ENCODE measurements at places on chromosomes 12 and 14.

DNA sequence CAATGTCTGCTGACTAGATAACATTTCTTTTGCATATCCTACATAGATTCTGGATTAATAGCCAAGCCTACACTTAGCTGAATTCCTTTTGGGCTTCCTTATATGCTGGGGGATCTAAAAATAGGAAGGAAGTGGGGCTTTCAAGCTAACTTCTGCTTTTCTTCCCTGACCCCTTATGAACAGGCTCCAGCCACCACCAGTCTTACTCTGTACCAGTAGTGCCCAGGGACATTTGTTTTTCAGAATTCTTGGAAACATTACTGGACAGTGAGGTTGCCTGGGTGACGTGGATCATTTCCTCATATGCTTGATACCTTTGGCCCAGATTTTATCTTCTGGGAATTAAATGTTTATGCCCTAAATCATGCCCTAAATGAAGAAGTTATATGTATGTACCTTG is 55.9 kb upstream of the SRRM4 start:
- DNase-seq: no peak

DNA sequence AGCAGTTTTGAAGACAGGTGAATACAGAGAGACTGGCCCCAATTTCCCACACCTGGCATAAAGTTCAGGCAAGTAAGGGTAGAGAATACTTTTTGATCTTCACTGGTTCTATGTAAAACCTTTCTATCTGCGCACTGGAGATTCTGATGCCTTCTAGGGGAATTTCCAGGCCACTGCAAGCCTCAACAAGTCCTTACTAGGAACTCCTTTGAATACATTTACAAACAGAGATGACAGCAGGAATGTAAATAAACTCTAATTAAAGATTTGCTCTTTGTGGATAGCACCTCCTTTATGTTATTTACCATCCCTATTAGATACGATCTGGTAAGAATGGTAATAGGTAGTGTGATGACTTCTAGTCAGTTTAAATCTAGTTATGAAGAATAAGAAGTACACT is 69.2 kb downstream of the NTN4 start:
- no peak for DNase-seq

DNA sequence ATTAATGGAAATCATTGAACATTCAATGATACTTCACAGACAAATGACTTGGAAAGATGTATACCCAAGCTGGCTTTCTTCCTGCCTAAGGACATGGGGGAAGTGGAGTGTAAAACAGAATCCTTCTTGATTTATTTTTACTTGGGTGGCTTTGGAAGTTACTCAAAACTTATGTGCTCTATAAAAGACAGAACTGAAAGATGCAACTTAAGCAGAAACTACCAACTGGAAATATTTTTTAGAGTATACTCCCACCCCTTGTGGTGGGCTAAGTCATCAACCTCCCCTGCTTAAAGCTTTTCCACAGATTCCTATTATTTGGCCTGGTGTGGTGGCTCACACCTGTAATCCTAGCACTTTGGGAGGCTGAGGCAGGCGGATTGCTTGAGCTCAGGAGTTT is 126.0 kb upstream of the ATP2B1 start:
- DNase-seq: no peak

DNA sequence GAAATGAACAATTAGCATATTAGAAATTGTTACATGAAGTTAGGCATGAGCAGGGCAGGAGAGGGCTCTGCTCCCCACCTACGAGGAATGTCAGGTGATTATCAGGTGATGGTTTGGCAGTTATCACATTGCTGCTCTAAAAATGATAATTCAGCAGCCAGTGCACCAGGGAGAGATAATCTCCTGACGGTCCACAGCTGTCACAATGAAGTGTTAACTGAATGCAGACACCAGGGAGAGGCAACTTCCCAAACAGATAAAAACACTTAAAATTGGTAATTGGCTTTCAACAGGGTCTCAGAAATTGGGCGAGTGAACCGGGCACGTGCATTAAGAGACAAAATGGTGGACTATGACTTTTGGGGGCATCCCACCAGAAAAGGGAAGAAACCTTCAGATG is 176.0 kb downstream of the GRIP1 start:
- DNase-seq: no peak

DNA sequence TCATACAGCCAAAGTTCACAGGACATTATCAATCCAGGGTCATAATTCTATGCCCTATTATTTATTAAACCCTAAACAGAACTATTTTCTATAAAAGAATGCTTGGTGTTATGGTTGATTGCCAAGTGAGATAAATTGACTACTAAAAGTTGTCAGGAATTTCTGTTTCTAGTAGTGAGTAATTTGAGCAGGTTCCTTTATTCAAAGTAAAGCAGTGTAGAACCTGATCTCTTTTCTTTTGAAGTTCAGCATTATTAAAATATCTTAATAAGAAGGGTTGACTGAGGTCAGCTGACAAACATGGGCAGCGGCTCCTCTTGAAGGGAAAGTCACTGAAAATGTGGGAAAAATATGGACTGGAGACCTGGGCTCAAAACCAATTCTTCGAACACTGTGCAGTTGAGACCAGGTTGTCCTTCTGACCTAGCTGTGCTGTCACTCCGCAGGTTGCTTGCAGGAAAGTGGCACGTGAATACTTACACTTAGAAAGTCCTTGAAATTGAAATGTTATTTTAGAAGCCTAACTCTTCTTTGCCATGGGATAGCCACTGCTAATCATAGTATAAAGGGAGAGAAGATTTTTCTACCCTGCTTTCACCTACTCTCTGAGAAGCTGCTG is 141.0 kb downstream of the RASSF9 start:
- no peak for DNase-seq

- no peak for DNase-seq
These were observed 4.2 kb upstream of the C1QL4 start for GRCh38 chr12:49340971-49341776.

- DNase-seq: no peak
These were observed 25.6 kb downstream of the MNAT1 start for GRCh38 chr14:60760209-60760608.

GRCh38 chr12:69901221-69901905 is 76.3 kb downstream of the MYRFL start:
- no peak for DNase-seq

GRCh38 chr14:61690982-61691381 is 4.3 kb upstream of the HIF1A start:
- no peak for DNase-seq

- DNase-seq: no peak
These were observed 607.5 kb downstream of the SLC6A15 start for GRCh38 chr12:84305144-84305543.

GRCh38 chr12:113462117-113462774 is 9.4 kb downstream of the LHX5 start:
- DNase-seq: peak; percentile 70

GRCh38 chr12:79591988-79592387 is 98.8 kb downstream of the PAWR start:
- no peak for DNase-seq

DNA sequence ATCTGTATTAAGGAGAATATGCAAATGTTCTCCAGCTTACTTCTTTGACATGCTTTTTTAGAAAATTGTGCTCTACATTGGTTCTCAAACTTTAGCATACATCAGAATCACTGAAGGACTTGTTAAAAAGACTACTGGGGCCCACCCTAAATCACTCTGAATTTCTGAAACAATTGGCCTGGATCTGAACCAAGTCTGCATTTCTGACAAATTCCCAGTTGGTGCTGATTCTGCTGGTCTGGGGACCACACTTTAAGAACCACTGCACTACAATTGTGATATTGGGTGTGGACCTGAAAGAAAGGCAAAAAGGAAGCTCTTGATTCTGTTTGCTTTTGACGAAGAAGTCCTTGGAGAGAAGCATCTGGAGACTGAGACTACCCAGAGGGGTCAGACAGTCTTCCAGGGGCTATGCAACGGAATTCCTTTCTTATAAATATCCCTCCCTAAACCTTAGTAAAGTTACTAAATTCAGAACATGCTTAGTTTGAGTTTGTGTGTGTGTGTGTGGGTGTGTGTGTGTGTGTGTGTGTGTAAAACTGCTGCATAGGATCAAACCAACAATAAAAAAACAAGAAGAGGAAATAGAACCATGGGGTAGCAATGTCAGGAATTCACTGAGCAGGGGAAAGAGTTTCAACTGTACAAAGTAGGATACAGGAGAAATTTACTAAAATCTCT is 36.8 kb downstream of the EAPP start:
- no peak for DNase-seq

- no peak for DNase-seq
These were observed 33.6 kb downstream of the HCAR2 start for GRCh38 chr12:122669397-122670070.

DNA sequence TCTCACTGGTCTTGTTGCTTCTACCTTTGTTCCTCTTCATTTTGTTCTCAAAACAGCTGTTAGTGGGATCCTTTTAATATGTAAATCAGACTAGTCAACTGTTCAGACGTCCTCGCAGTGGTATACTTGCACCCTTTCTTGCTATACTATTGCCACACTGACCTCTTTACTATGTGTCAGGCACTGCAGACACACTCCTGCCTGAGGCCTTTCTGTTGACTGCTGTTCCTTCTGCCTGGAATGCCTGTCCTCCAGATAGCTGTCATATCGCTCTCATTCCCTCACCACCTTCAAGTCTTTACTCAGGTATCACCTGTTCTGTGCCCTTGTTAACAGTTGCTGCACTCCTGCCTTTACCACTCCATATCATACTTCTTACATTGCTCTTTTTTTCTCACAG is 90.0 kb upstream of the TMEM263 start:
- no peak for DNase-seq

- DNase-seq: no peak
These were observed 11.4 kb upstream of the ASCL1 start for GRCh38 chr12:102946042-102946441.

DNA sequence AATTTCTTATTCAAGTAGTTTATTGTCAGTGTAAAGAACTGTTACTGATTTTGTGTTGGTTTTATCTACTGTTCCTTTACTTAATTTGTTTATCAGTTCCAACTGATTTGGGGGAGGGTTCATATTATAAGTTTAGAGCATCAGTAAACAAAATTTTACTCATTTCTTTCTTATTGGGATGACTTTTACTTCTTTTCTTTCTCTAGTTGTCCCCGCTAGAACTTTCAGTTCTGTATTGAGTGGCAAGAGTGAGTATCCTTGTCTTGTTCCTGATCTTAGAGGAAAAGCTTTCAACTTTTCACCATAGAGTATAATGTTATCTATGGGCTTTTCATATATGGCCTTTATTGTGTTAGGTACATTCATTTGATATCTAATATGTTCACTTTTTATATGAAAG is 584.1 kb downstream of the LRFN5 start:
- DNase-seq: no peak

DNA sequence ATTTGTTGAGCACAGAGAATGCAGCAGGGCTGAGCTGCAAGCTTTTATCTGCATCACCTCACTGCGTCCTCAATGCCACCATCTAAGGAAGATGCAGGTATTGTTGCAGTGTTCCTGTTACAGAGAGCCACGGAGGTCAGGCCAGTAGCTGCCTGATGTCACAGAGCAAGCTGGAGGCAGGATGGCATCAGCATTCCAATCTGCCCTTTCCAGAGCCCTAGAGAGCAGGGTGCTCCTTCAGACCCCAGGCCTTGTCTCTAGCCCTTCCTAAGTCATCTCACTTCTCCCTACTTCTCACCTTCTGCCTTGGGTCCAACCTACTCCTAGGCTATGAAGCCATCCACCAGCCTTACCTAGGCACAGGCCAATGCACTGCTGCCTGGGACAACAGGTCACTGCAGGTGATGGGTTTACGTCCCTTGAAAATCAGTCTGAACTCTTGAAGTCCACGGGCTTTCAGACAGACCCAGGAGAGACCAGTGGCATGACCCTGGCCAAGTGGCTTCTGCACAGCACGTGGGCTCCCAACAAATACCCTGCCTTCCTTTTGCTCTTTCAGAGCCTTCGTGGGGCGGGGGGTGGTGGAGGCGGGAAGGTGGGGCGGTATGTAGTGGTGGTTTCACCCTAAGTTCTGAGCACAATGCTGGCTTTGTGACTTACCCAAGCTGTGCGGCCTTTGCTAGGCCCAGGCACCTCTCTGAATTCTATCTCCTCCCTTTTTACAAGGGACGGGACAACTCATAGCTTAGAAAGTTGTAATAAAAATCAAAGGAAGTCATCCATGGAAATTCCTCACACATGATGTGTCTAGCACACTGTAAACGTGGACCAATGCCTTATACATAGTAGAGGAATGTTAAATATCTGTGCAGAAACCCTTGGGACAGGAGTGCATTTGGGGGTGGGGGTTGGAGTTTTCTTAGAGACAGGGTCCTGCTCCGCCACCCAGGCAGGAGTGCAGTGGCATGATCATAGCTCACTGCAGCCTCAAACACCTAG is 136.0 kb downstream of the KSR2 start:
- no peak for DNase-seq

Data from activated T-cell treated with anti-CD3 and anti-CD28 coated beads for 48 hours (primary cell).